Peyer's patch (tissue), 4 donors: ENCODE measurements at places on chromosomes 2 and 18. TPM values are rescaled to one million over a fixed set of nuclear protein-coding genes. Genes with fewer than 3 reads are reported as not detected.

Gene DNPEP
- 180 TPM for total RNA-seq

Gene HRH4
- total RNA-seq, result not detected

Gene ALK
- 1.3 TPM for total RNA-seq

Gene CYTIP
- total RNA-seq, result 182 TPM

Gene SH3RF3
- total RNA-seq, result 5.0 TPM

Gene MYOM1
- 4.4 TPM for total RNA-seq

Gene COLEC11
- total RNA-seq, result 0.70 TPM

Gene TTN
- total RNA-seq, result 11.0 TPM

Gene VWC2L
- not detected for total RNA-seq

DNA sequence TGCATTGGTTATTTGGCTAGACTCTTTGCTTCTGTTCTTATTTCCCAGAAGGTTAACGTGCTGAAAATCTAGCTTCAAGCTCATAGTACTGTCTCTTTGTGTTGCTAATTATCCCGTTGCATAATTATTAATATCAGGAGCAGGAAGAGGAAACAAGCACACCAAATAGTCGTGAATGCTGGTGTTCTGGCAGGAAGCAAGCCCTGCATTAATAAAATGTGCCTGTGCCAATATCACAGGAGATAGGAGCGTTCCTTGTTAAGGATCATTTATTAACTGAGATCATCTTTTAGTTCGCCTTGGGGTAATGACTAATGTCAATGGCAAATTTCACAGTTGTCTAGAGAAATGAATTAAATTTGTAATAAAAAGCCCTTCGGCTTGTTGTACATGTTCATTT is 893.0 kb upstream of the POU3F3 start:
- no peak overlapping the region for H3K27ac ChIP-seq
- no peaks in the 10 kb centered on the region for H3K27me3 ChIP-seq
- DNase-seq, result no peak
- no peak overlapping the region for H3K4me3 ChIP-seq

- no peak overlapping the region for H3K27ac ChIP-seq
- H3K4me1 ChIP-seq, result no peaks in the 10 kb centered on the region
- H3K36me3 ChIP-seq, result no peaks in the 10 kb centered on the region
- no peak overlapping the region for H3K4me3 ChIP-seq
- no peak for DNase-seq
- no peaks in the 10 kb centered on the region for H3K27me3 ChIP-seq
Measured at GRCh38 chr2:186968277-186968676, 119.3 kb upstream of the ZSWIM2 start.

DNA sequence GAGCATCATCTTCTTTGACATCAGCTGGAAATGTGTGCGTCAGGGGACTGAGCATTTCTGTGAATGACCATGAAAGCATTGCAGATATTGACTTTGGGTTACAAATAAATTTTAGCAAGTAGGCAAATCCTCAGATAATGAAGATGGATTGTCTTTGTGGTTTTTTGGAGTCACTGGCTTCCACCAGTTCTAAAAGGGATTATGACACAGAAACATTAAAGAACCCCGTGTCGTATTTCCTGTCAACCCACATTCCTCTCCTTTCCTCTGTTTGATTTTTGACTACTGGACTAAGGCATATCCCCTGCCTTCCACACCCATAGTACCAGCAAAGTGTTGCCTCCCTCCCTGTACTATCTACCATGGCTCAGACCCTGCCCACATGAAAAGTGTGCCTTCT is 268.1 kb downstream of the MYO3B start:
- H3K4me1 ChIP-seq, result no peaks in the 10 kb centered on the region
- no peaks in the 10 kb centered on the region for H3K27me3 ChIP-seq
- DNase-seq, result no peak
- H3K4me3 ChIP-seq, result no peak overlapping the region

GRCh38 chr2:100936972-100937542 is 65.0 kb upstream of the RPL31 start:
- H3K27me3 ChIP-seq, result no peaks in the 10 kb centered on the region
- H3K27ac ChIP-seq, result no peak overlapping the region
- no peak overlapping the region for H3K4me3 ChIP-seq
- DNase-seq, result no peak
- no peaks in the 10 kb centered on the region for H3K4me1 ChIP-seq
- no peaks in the 10 kb centered on the region for H3K36me3 ChIP-seq

- H3K4me1 ChIP-seq, result no peaks in the 10 kb centered on the region
- no peak overlapping the region for H3K27ac ChIP-seq
- H3K27me3 ChIP-seq, result no peaks in the 10 kb centered on the region
- no peaks in the 10 kb centered on the region for H3K36me3 ChIP-seq
- no peak overlapping the region for H3K4me3 ChIP-seq
Measured at GRCh38 chr2:55173438-55174054, 58.5 kb downstream of the CLHC1 start.

GRCh38 chr18:55287935-55288868 is 299.8 kb downstream of the TCF4 start:
- peaks cover 2% of the 10 kb centered on the region for H3K4me1 ChIP-seq
- no peak overlapping the region for H3K27ac ChIP-seq
- H3K27me3 ChIP-seq, result no peaks in the 10 kb centered on the region
- DNase-seq, result no peak
- H3K4me3 ChIP-seq, result no peak overlapping the region

- H3K36me3 ChIP-seq, result no peaks in the 10 kb centered on the region
- no peak for DNase-seq
- H3K4me3 ChIP-seq, result no peak overlapping the region
- no peaks in the 10 kb centered on the region for H3K27me3 ChIP-seq
- H3K4me1 ChIP-seq, result no peaks in the 10 kb centered on the region
Measured at GRCh38 chr18:72672364-72673184, 128.4 kb upstream of the CBLN2 start.

DNA sequence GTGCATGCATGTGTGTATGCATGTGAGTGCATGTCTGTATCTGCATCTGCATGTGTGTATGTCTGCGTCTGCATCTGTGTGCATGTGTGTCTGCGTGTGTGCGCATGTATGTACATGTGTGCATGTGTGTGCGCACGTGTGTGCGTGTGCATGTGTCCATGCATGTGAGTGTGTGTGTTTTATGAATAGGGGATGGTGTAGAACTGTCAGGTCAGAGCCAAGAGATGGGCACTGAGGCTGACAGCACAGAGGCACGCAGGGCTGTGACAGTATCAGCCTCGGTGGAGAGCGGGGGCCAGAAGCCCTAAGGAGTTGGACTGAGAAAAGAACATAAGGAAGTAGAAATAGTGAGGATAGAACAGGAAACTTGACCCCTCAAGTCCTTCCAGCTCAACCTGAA is 494.0 kb upstream of the MYT1L start:
- no peaks in the 10 kb centered on the region for H3K4me1 ChIP-seq
- H3K27ac ChIP-seq, result no peak overlapping the region
- H3K36me3 ChIP-seq, result no peaks in the 10 kb centered on the region
- no peak for DNase-seq
- H3K27me3 ChIP-seq, result no peaks in the 10 kb centered on the region

DNA sequence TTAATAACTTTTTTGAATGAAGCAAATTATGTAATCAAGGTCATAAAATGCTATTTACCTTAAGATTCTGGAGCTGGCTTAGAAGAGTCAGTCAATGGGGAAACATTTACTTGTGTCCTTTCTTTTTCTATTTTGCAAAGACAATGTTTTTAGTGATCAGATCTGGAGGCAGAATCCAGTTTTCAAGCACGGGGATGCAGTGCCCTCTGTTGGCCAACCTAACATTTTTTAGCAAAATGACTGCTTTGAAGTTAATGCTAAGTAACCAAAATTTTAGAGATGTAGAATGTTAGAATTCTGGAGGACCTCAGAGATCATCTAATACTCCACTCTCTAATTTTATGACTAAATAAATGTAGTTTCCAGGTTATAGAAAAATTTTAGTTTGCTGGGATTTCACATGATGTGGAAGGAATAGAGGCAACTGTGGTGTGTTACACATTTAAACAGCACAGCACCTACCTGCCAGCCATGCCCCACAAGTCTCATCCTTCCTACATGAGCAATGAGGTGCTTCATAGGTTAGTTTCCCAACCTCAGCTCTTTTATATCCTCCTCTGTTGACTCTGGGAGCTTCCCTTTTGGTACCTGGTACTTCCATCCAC is 23.6 kb upstream of the SLC9A4 start:
- no peak for DNase-seq
- no peaks in the 10 kb centered on the region for H3K4me1 ChIP-seq
- H3K27ac ChIP-seq, result no peak overlapping the region
- no peaks in the 10 kb centered on the region for H3K36me3 ChIP-seq
- no peak overlapping the region for H3K4me3 ChIP-seq

GRCh38 chr2:190927301-190927700 is 46.7 kb downstream of the GLS start:
- H3K4me3 ChIP-seq, result no peak overlapping the region
- H3K27me3 ChIP-seq, result no peaks in the 10 kb centered on the region
- no peaks in the 10 kb centered on the region for H3K4me1 ChIP-seq
- H3K36me3 ChIP-seq, result no peaks in the 10 kb centered on the region
- no peak for DNase-seq

DNA sequence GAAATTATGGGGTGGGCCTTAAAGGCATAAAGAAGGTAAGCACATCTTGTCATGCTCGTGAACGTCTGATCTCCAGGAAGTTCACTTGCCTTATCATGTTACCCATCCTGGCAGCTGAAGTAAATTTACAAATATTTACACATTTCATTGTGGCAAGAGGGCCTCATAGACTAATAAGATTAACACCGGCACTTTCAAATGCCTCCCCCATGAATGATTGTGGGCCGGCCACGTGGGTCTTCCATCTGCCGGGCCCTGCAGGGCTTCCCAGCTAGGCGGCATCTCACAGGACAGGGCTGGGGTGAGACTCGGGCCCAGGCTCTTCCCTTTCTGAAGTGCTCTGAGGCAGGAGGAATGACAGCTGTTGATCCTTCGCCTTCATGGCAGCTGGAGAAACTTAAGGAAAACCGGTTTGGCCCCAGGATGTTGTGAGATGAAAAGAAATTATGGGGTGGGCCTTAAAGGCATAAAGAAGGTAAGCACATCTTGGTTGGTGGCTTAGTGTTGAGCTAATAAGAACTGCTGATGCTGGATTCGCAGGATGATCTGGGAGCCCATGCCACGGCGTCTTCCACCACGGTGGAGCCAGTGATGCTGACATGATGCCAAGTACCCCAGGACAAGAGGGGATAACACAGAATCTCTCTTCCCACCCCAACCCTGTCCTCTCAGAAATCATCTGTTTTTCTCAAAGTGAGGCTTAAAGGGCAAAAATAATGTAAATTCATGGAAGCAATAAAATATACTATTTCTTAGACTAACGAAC is 176.3 kb downstream of the SEPTIN10 start:
- peak overlapping the region; percentile 67 for H3K27ac ChIP-seq
- H3K36me3 ChIP-seq, result no peaks in the 10 kb centered on the region
- H3K27me3 ChIP-seq, result no peaks in the 10 kb centered on the region
- DNase-seq, result no peak
- no peak overlapping the region for H3K4me3 ChIP-seq

- H3K36me3 ChIP-seq, result no peaks in the 10 kb centered on the region
- H3K4me3 ChIP-seq, result no peak overlapping the region
- H3K4me1 ChIP-seq, result no peaks in the 10 kb centered on the region
- no peak overlapping the region for H3K27ac ChIP-seq
- H3K27me3 ChIP-seq, result no peaks in the 10 kb centered on the region
- no peak for DNase-seq
Measured at GRCh38 chr2:170862286-170862902, 45.7 kb downstream of the GAD1 start.

GRCh38 chr2:15435474-15435873 is 125.7 kb downstream of the NBAS start:
- H3K4me1 ChIP-seq, result no peaks in the 10 kb centered on the region
- H3K4me3 ChIP-seq, result no peak overlapping the region
- no peaks in the 10 kb centered on the region for H3K27me3 ChIP-seq

DNA sequence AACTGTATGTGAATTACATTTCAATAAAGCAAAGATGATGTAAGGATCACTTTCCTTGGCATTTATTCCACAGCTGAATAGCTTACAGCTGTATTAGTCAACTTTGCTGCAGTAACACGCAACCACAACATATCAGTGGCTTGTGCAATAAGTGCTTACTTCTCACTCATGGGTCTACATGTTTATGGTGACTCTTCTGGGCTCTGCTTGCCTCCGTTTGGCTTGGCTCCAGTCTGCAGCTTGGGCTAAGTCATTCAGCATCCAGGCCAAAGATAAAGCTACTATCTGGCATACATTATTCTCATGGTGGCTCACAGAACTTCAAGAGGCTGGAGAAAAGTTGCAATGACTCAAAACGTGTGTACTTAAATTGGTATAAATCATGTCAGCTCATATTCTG is 355.0 kb downstream of the RNF144A start:
- DNase-seq, result no peak
- no peak overlapping the region for H3K4me3 ChIP-seq
- no peaks in the 10 kb centered on the region for H3K4me1 ChIP-seq
- no peak overlapping the region for H3K27ac ChIP-seq
- no peaks in the 10 kb centered on the region for H3K27me3 ChIP-seq

DNA sequence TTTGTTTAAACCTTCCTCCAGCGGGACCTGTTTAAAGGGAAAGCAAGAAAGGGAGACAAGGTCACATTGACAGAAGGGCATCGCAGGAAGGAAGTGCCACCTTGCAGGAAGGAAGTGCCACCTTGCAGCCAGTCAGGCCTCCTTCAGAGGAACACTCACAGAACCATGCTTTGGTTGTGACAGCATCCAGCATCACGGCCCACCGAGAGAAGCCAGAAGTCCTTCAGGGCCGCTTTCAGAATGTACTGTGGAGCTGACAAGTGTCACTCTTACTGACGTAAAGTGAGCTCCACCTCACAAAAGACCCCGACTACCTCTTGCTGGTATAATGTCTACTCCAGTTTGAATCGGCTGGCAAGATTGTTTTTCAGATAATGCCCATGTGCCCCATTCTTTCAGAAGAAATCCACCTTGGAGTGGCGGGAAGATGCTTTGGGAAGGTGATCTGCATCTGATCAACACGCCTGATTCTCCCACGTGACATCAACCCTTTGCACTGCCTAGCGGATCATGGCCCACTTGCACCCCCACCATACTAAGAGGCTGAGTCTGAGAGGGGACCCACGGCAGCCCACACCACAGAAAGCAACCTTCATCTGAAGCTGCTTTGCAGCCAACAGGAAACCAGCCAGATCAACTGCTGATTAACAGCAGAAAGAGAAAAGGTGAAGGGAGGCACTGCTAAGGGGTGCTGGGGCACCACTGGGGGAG is 99.8 kb downstream of the UXS1 start:
- no peaks in the 10 kb centered on the region for H3K4me1 ChIP-seq
- peak; percentile 42 for DNase-seq

- H3K27ac ChIP-seq, result peak overlapping the region; percentile 86
- H3K4me1 ChIP-seq, result peaks cover 58% of the 10 kb centered on the region
- no peak overlapping the region for H3K4me3 ChIP-seq
- no peaks in the 10 kb centered on the region for H3K27me3 ChIP-seq
- DNase-seq, result no peak
- no peaks in the 10 kb centered on the region for H3K36me3 ChIP-seq
Measured at GRCh38 chr2:46850742-46851141, 64.9 kb downstream of the MCFD2 start.
